ENCODE measurements at places on chromosomes 7 and 10.

- no peak for DNase-seq
Observed at GRCh38 chr10:60446851-60447250, 57.2 kb upstream of the ANK3 start.

DNA sequence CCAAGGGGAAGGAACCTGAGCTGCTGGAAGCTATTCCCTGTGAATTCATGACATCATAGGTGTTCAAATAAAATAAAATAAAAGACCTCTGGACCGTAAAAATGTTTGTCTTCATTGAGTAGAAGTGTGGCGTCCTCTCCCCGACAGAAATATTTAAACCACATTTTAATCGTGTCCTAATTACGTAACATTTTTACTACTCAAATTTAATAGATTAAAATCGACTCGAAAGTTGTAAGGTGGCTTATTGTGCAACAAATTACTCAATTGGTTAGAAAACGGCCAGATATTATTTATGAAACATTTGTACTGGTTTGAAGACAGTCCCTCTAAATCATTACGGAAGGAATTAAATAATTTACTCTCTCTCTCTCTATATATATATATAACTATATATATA lies 15.5 kb upstream of the NCAPG2 start:
- DNase-seq = no peak

GRCh38 chr7:130515315-130516040 lies 23.6 kb downstream of the MEST start:
- DNase-seq = no peak

DNA sequence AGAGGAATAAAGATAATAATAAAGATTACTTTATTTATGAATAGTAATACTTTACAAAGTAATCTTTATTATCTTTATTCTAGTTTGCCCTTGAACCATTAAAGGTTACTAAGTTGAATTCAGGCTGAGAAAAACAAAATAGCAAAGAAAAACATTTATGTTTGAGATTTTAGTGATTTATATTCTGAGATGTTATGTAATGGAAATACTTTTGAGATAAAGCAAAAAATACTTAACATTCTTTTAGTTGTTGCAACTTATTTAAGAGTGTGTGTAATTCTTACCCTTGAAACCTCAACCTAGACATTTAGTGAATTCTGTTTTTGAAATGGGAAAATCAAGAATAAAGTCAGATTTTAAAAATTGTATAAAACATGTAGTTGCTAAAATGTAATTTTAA lies 40.0 kb downstream of the MINPP1 start:
- DNase-seq = no peak

GRCh38 chr7:46385662-46386309 lies 464.7 kb upstream of the IGFBP3 start:
- DNase-seq = no peak

- DNase-seq = no peak
Observed at GRCh38 chr10:76778914-76779795, 858.5 kb downstream of the KCNMA1 start.

DNA sequence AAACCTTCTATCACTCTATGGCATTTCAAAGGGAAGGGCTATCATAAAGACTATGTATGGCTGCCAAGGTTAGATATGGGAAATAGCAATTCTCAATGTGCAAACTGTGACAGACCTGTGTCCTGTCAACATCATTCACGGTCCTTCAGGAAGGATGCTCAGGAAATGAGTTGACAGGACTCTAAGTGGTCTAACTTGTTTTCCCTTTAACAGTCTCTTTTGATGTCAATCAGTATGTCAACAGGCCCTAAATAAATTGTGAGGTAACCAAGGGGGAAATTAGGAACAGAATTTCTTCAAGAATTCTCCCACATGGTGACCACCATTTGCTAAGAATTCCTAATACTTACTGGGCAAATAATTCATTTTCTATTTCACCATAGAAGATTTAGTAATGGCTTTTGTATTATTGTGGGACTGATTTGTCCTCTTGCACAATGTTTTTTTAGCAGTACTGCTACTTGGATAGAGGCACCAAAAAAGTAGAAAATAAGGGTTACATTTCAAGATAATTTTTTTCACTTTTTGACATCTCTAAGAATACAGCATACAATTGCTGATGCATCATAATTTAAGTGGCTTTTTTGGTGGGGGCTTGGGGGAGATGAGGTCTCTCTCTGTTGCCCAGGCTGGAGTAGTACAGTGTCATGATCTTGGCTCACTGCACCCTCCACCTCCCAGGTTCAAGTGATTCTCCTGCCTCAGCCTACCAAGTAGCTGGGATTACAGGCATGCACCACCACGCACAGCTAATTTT lies 275.8 kb downstream of the CACNA2D1 start:
- no peak for DNase-seq

DNA sequence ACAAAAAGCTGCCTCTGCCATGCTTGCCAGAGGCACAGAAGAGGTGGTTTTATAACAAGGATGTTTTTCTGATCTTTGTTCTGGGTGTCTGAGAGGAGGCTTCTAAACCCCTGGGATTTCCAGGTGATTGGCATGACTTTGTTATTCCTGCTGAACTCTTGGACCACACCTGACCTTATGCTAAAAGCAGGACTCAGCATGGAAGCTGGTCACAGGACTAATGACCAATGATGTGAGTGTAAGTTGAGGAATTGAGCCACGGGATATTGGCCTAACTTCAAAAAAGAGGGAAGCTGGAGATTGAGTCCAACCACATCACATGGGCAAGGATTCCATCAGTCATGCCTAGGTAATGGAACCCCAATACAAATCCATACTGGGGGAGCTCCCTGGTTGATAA lies 437.9 kb downstream of the POM121L12 start:
- DNase-seq = no peak

- DNase-seq = no peak
Observed at GRCh38 chr7:131014906-131015656, 281.1 kb upstream of the KLF14 start.

- DNase-seq = no peak
Observed at GRCh38 chr7:11415101-11415500, 416.9 kb downstream of the THSD7A start.

GRCh38 chr10:70555371-70555770 lies 47.2 kb downstream of the PRF1 start:
- DNase-seq = no peak

DNA sequence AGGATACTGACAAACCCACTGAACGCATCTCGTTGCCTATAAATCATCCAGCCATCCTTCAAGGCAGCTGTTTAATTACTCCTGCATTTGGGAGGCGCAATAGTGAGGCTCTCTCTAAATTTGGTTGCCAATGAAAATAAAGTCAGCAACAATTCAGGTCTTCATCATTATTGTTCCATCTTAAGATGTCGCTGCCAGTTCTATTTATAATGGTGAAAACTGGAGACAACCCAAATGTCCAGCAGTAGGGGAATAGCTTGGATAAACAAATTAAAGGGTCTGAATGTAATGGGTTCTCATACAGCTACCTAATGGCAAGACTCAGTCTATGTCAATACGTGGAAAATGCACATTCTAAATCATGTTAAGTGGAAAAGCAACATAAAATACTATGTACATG lies 120.1 kb upstream of the PLXNA4 start:
- no peak for DNase-seq

DNA sequence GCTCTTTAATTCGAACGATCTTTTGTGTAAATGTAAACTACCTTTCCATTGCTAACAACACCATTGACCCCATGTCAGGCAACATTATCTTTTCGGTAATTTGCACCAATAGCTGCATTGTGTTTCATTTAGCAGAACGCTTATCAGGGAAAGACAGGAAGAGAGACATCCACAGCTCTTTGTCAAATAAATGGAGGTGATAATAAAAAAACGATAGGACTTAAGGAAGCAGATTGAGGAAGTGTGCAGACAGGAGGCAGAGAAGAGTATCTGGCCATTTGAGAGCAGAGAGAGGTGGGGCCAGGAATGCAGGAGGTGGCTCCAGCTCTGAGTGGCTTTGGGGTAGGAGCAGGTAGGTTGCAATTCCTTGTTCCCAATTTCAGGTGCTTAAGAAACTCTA lies 37.5 kb upstream of the ADARB2 start:
- DNase-seq = no peak

DNA sequence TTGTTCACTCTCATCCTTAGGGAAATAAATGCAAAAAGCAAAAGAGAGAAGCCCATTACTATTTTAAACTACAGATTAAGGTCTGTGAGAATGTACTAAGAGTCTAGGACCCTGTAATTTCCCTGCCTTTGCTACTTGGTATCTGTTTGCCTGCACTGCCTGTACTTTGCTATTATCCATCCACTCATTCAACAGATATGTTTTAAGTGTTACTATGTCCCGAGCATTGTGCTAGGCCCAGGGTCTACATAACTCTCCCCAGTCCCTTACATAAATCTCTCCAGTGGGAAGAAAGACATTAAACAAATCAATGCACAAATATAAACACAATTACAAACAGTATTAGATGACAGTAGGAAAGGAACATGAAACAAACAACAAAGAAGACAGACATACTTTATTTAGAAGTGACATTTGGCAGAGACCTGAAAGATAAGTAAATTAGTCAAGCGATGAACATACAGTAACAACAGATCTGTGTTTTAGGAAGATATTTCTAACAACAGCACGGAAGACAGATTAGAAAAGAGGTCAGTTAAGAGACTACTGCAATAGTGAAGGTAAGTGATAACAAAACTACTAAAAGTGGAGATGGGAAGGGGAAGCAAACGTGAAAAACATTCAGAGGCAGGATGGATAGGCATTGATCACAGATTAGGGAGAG lies 30.0 kb downstream of the ZNF800 start:
- no peak for DNase-seq

- no peak for DNase-seq
Observed at GRCh38 chr7:17654940-17655339, 285.4 kb downstream of the SNX13 start.

- DNase-seq = no peak
Observed at GRCh38 chr10:10327934-10328333, 689.7 kb upstream of the CELF2 start.

GRCh38 chr10:103926722-103927319 lies 8.8 kb upstream of the STN1 start:
- DNase-seq = no peak

GRCh38 chr7:138328215-138328614 lies 131.8 kb upstream of the TRIM24 start:
- no peak for DNase-seq

- DNase-seq = no peak
Observed at GRCh38 chr10:101061624-101062231, at the start of gene KAZALD1. Gene KAZALD1 (plus strand): TSS chr10:101061989. CDS start chr10:101062593, 604 bp downstream.

- DNase-seq = no peak
Observed at GRCh38 chr10:13813550-13813949, 226.8 kb downstream of the PRPF18 start.

DNA sequence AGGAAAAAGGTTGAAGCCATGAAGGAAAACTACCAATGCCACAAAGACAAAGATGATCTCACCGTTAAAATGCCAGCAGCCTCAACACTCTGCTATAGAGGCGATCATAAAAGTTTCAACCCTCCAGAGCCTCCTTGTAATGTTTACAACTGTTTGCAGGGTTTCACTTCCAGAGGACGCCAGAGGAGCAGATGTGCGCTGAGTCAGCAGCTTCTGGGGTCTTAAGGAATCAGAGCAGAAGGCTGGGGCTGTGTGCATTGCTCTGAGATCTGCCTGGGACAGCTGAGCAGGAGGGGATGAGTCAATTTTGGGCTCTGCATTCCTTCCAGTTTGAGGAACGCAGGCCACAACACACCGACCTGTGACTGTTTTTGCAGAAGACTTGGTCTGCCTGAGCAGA lies 98.3 kb downstream of the TMEM130 start:
- DNase-seq = peak; percentile 26

DNA sequence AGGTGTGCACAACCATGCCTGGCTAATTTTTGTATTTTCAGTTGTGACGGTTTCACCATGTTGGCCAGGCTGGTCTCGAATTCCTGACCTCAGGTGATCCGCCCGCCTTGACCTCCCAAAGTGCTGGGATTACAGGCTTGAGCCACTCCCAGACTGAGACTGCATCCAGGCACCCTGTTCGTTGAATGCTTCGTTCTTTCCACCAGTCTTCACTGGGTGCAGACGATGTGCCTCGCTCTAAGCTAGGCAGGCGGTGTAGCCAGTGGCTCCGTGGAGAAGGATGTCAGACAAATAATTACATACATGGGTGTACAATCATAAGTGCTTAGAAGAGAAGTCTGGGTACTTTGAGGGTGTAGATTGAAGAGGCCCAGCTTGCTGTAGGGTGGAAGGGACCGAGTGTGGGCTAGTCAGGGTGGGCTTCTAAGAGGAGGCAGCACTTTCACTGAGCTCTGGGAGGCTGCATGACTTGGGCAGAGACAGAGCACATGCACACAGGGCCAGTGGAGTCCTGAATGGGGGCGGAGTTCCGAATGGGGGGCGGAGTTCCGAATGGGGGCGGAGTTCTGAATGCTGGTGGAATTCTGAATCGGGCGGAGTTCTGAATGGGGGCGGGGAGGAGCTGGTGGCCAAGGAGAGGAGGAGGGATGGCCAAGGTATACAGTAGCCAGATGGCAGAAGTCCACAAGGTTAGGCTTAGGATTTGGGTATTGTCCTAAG lies 74.3 kb downstream of the COL26A1 start:
- peak; percentile 42 for DNase-seq

GRCh38 chr7:55441002-55441401 lies 75.9 kb downstream of the LANCL2 start:
- DNase-seq = no peak

GRCh38 chr7:32023376-32023775 lies 46.8 kb downstream of the PDE1C start:
- DNase-seq = no peak

DNA sequence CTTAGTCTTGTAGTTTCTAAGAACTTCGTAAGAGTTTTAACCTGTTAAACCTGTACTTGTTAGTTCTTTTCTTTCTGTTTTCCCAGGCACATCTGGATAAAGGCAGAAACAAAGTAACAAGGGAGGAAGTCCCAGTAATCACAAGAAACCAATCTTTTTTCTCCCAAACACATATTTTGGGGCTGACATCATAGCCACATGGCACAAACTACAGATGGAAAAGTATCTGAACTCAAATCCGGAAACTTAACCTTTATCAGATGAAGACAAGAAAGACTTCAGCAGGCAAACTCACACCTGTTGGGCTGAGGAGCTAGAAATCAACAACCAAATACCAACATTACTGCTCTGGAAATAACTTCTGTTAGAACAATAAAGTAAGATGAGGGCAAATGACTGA lies 67.1 kb downstream of the CUBN start:
- DNase-seq = no peak

GRCh38 chr10:14686356-14686755 lies 88.3 kb downstream of the FAM107B start:
- no peak for DNase-seq

GRCh38 chr10:24215603-24216002 lies 6.7 kb downstream of the KIAA1217 start:
- no peak for DNase-seq

DNA sequence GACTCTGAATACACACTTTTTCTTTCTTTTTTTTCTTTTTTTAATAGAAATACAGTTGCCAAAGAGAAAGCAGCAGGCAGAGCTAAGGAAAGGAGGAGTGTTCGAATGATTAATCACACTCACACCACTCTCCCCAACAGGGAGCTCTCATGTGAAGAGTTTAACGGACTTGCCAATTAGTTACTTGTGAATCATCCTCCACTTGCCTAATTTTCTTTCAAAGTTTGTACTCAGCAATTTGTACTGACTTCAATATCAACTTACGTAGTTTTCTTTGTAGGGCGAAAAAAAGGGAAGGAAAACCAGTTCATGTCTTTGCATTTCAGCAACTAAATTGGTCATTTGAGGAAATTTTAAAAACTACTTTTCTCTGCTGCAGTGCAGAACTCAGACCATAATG lies 109.2 kb downstream of the PIP4K2A start:
- peak; percentile 45 for DNase-seq
